ENCODE measurements at places on chromosomes 11 and 22.

GRCh38 chr22:49462795-49463194 lies 364.9 kb downstream of the BRD1 start:
- no peak for DNase-seq

DNA sequence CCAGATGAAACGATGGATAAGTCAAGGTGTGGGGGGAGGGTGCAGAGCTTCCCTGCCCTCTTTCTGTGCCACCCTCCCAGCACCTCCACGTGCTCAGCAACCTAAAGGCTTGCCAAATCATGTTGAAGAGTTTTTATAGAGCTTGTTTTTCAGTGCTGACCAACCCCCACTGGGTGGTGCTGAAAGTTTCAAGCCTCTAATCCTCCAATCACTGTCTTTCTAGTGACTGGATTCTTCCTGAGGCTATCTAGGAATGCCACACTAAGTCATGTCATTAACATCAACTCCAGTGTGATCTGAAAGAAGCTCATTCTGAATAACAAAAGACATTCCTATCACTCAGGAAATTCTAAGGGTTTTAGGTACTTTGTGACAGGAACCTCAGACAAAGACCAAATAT lies 382.6 kb downstream of the DYNC2H1 start:
- no peak for DNase-seq

DNA sequence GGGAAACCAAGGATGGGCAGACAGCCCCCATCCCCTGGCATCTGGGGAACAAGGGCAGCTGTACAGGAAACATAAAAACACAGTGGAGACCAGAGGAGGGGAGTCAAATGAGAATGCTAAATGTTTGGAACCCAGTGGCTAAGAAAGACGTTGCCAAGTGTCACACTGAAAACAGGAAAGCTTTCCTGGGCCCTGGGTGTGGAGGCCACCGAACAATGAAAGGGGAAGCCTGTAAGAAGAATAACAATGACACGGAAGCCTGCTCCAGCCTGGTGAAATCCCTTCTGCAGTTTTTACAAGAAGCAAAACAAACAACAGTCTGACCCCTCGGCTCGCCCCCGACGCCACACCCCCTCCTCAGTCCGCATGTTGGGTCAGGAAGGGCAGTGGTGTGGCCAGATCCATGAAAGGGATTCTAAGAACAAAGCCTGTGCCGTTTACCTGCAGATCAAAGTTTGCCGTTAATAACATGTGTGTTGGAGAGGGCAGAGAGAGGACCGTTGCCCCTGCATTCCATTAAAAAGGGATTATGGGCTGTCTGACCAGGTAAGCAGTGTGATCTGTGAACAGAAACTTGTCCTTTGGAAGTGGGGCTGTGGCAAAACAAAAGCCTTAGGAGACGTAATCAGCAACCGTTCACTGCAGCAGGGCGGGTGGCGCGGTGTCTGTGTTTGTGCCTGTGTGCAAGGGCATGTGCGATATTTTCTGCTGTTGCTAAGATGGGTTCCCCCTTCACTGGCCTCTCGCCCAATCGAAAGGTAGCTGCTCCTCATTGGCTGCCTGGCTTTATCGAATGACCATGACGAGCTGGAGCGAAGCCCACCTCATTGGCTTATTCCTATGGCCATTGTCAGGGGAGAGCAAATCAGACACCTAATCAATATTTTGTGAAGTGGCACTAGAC lies 113.7 kb upstream of the BLID start:
- no peak for DNase-seq

GRCh38 chr11:64499261-64500004 lies 91.6 kb upstream of the SLC22A12 start:
- no peak for DNase-seq

- no peak for DNase-seq
These were observed 346.8 kb downstream of the LARGE1 start for GRCh38 chr22:33573479-33573878.

- no peak for DNase-seq
These were observed 8.1 kb downstream of the OR8A1 start for GRCh38 chr11:124577716-124578427.

- DNase-seq = no peak
These were observed 37.6 kb downstream of the MS4A2 start for GRCh38 chr11:60125956-60126585.

GRCh38 chr11:59707371-59707770 lies 6.3 kb downstream of the OR10V1 start:
- no peak for DNase-seq

DNA sequence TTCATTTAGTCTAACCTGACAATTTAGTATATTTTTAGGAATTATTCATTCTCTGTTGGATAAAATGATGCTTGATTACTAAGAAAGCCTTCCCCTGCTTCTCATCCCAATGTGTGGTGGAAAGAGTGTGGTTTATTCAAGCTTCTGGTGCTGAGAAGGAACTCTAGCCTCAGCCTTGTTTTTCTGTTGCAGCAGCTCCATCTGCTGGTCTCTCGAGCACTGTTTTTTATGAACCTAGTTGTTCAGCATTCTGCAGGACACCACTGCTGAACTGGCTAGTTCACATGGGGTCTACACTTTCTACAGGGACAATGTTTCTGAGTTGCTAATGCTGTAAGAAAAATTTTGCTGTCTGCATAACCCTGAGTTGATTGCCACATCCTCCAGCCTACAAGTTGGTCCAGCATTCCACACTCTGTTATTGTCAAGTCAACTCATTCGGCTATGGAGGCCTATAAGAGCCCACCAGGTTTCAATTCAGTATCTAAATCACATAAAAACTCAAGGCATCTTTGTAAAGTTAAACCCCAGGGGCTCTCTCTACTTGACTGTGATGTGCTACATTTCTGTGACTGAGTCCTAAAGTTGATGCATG lies 14.3 kb downstream of the OR2AG2 start:
- DNase-seq = peak; percentile 27

DNA sequence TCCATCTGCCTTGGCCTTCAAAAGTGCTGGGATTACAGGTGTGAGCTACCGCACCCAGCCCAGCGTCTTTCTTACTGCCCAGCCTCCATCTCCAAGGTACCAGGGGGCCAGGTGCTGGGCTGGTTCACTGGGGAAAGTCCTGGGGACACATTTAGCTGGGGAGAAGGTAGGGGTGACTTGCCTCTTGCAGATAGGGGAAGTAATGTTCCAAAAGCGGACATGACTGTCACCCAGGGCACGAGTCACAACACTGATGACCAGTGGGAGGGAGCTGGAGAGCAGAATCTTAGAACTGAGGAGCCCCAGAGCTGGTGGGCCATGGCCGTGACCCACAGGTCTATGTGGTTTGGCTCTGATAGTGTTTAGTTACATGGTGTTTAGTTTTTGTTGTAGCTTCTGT lies 2.4 kb upstream of the SLC15A3 start:
- DNase-seq = no peak

GRCh38 chr11:30587269-30587812 lies 1.2 kb upstream of the MPPED2 start:
- DNase-seq = no peak

GRCh38 chr11:86678296-86678695 lies 5.9 kb upstream of the ME3 start:
- no peak for DNase-seq

DNA sequence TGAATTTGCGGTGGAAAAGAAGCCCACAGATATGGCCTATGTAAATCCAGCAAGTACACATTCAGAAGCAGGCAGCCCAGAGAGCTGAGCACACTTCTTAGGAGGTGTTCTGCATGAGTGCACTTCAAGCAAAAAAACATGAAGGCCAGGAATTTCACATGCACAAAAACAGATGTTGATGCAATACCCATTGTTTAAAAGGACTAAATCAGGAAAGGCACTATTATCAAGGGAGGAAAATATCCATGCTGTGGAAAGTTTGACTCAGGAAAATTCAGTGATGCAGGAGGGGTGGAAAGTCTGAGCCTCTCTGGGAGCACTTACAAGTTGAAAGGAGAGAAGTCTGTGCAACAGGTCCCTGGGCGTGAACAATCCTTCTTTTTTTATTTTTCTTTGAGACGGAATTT lies 15.8 kb upstream of the CARS1 start:
- DNase-seq = no peak

DNA sequence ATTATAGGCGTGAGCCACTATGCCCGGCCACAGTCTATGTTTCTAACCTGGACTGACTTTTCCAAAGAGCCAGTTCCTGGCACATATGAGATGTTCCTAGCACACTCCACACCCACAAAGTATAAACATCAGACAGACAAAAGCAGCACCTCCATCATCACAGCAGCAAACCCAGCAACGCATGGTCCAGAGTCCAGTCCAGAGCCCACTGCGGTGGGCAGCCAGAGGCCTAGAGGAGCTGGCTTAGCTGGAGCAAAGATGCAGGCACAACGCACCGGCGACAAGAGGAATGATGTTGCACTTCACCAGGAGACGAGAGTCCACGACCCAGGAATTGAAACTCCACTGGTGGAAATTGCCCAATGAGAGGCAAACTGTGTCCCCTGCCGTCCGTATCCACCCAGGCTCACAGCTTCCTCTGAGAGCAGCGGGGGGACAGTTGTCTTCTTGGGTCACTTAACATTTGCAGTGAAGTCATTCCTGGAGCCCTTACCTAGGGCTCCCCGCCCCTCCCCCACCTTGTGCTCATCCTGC lies 36.6 kb downstream of the RPS6KA4 start:
- no peak for DNase-seq

GRCh38 chr11:19551457-19551856 lies 161.2 kb upstream of the NAV2 start:
- DNase-seq = no peak

GRCh38 chr22:44608597-44609399 lies 93.2 kb upstream of the PRR5 start:
- DNase-seq = no peak

DNA sequence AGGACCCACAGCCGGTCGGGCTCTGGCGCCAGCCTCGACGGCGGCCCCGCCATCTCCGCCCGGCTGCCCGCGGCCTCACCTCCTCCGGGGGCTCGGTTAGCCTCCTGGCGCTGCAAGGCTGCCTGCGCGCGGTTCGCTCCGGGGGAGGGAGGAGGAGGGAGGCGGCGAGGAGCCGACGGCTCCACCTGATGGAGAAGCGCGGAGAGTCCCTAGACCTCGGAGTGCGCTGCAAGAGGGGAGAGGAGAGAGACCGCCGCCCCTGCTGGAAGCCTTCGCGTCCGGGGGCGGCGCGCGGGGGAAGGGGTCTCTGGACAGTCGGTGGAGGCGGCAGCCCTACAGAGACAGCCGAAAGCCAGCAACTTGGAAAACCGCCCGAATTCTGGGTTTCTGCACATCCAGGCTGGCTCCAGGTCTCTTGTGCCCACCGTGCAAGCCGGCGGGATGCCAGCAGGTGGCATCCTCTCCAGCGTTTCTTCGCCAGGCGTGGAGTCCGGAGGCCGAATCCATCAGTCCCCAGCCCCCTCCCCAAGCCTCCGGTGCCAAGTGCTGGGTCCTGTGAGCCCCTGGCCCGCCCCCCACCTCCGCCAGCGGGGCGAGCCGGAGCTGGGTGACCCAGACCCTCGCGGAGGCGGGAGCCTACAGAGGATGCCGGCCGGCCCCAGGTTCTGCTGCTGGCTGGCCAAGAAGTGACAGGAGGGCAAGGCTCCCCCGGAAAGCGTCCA lies 2.9 kb upstream of the KIRREL3 start:
- DNase-seq = no peak

All from stimulated activated CD8-positive, alpha-beta memory T cell treated with anti-CD3 and anti-CD28 coated beads, Interleukin-12 subunit alpha, Interleukin-12 subunit beta, amount 100 ng/mL, for 4 hours (primary cell).